ENCODE measurements at places on chromosomes 5 and 9. TPM values are rescaled to one million over a fixed set of nuclear protein-coding genes. Genes with fewer than 3 reads are reported as not detected.

Gene ANKRD55
- total RNA-seq, result not detected

Gene SAPCD2
- total RNA-seq, result 3.4 TPM

Gene CCNO
- not detected for total RNA-seq

DNA sequence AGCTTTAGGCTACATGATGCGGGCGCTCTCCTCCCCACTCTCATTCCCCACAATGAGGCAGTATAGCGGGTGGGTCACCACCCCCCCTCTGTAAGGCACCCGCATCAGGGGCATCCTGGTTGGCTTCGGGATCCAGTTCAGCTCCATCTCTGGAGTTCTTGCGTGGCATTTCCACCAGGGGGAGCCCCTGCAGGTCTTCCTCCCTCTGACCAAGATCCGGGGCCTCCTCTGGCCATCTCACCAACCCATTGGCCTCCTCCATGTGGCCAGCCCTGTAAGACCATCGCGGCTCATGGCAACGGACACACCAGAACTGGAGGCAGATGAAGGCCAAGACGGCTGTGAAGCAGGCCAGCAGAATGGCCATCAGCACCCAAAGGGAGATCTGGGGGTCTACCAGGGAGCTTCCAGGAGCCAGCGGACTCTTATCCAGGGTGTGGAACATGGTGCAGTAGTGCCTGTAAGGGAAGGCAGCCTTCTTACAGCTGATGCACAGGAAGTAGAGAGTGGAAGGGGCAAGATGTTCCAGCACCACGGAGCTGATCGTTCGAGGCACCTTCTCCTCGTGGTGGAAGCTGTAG, 77.0 kb downstream of the CYFIP2 start:
- DNase-seq, result no peak

Gene ACTBL2
- total RNA-seq, result 1.7 TPM

Gene PCDHA7
- total RNA-seq, result under 0.01 TPM

Gene PDE6A
- not detected for total RNA-seq

DNA sequence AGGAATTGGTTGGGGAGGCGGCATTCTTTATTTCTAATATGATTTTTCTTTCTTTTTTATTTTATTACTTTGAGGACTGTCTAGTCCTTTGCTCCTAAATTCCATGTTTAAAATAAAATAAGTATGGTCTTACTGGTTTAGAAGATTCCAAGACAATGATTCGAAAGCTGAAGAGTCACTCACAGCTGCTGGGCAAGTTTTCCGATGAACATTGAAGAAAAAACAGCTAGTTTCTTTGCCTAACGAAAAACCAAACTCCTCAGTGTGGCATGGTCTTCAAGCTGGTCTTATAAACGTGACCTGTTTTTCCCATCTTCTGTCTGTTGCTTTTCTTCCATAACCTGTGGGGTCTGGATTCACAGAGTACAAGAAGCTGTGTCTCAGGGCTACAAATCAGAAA, 25.1 kb downstream of the ZNF474 start:
- peak; percentile 80 for DNase-seq

- DNase-seq, result peak; percentile 82
Measured at GRCh38 chr9:70435948-70436347, 21.5 kb upstream of the KLF9 start.

Gene PCDHA4
- under 0.01 TPM for total RNA-seq

- no peak for DNase-seq
Measured at GRCh38 chr5:16192311-16192710, 12.7 kb upstream of the MARCHF11 start.

DNA sequence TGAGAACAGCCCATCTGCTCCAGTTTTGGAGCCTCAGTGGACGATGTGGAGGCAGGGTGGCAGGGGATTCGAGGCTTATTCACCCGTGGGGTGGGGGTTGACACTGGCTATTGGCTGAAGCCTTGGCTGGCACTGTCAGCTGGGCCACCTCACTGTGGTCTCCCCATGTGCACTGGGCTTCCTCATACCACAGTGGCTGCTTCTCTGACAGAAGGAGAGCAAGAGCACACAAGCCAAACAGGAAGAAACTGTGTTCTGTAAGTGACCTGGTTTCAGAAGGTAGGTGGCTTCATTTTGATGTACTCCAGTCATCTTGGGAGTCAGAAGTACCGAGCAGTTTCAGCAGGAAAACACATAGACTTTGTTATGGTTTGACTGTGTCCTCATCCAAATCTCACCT, 24.7 kb upstream of the CTNND2 start:
- no peak for DNase-seq

GRCh38 chr5:143601917-143602333, 198.4 kb upstream of the NR3C1 start:
- DNase-seq, result no peak

DNA sequence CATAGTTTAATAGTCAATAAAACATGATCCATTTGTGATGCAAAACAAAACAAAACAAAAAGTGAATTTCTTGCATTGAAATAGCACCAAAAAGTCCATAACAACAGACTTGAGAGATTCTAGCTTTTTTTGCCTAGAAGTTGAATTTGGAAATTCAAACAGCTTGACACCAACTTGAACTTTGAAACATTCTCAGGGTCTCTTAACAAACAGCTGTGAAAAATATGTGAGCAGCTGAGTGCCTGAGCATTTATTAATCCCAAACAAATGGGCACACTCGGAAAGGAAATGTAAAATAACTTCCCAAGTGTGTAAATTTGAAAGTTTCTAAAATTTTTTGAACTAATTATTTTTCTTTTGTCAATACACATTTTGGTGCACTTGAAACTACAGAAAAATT, 56.0 kb upstream of the HMHB1 start:
- no peak for DNase-seq

GRCh38 chr5:138809391-138809790, 56.2 kb downstream of the CTNNA1 start:
- peak; percentile 72 for DNase-seq

- peak; percentile 28 for DNase-seq
Measured at GRCh38 chr9:134968011-134968822, 50.5 kb upstream of the FCN1 start.

DNA sequence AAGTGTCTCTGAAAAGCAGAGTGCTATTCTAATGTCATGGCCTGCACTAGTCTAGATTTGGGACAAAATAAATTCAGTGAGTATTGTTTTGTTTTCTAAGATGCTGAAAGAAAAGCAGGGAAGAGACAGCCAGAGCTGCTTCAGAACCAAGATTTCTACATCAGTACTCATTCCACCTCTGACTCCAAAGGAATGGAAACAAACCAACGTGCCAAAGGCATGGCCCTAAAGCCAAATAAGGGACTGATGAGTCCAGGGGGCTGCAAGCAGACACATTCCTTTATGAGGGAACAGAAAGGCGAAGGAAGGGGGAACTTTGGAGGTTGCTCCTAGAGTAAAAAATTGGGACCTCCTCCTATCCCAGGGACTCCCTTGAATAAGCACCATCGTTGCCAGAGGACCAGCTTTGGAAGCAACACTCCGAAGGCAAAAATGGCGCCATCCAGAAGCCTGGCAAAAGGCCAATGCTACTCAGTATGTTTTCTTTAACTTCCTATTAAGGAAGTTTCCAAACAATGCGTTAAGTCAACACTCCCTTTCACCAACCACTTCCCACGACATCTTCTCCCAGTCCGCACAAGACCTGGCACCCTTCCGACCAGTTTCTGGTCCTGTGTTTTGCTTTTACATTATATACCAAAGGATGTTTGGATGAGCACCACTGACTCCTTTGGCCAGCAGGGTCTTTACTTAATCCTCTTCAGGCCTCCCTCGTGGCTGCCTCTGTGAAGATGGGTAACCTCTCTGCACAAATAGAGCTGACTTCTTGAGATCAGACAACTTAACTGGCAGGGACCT, 31.6 kb downstream of the ADAM19 start:
- peak; percentile 87 for DNase-seq

All from IMR-90 (cell line).